ENCODE measurements at places on chromosomes 3 and 15.

DNA sequence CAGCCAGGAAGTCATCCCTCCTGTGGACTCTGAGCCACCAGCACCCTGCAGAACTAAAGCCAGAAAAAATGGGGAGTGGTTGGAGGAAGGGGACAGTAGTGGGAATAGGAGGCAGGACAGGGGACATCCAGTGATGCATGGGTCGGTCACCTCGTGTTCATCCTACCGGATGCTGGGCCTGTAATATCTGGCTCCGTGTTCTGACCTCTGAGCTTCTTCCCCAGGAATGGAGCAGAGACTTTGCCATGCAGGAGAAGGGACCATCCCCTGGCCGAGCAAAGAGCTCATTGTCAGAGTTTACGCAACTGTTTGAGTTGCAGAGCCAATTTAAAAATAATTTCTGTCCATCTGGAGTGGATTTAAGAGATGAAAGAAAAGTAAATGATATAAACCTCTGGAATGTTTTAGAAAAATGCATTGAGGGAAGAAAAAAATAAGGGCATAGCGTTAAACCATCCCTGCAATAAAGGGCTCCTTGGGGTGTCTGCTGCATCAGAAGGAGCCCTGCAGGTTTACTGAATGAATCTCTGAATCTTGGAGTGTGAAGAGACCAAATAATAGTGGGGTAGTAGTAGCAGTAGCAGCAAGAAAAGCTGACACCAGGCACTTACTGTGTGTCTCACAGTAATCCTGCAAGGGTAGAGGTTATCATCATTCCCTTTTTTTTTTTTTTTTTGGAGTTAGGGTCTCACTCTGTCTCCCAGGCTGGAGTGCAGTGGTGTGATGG is 70.9 kb downstream of the AAGAB start:
- DNase-seq, result no peak

- DNase-seq, result no peak
Observed at GRCh38 chr3:53657651-53658050, 163.2 kb downstream of the CACNA1D start.

DNA sequence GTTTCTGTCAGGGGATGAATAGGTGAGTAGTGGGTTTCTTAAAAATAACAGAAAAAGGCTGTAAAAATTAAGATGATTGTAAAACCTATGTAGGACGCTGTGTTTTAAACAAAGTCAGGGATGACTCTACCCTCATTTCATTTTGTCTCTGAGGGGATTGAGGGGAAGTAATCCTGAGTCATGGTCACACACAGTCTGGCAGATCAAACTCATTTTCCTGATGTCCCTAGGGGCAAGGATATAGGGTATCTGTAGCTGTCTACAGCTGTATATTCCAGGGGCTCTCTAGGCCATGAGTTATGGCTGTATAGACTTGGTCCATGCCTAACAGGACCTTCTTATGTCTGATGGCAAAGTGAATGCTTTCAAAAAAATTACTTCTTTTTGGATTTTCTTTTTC is 421.1 kb downstream of the PDCD6IP start:
- DNase-seq, result no peak

- no peak for DNase-seq
Observed at GRCh38 chr3:193977622-193978021, 158.3 kb upstream of the HES1 start.

DNA sequence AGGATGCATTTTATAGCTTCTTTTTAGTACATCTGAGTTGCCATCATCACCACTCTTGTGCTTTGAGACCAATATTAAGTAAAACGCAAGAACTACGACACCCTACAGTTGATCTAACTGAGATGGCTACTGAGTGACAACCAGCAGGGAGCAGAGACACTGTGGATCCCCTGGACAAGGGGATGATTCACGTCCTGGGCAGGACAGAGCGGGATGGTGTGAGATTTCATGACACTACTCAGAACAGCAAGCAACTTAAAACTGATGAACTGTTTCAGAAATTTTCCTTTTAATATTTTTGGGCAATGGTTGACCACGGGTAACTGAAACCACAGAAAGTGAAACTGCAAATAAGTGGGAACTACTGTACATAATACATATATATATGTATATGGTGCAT is 299.2 kb downstream of the ADAMTS17 start:
- no peak for DNase-seq

- no peak for DNase-seq
Observed at GRCh38 chr3:52130966-52131622, 23.1 kb downstream of the POC1A start.

DNA sequence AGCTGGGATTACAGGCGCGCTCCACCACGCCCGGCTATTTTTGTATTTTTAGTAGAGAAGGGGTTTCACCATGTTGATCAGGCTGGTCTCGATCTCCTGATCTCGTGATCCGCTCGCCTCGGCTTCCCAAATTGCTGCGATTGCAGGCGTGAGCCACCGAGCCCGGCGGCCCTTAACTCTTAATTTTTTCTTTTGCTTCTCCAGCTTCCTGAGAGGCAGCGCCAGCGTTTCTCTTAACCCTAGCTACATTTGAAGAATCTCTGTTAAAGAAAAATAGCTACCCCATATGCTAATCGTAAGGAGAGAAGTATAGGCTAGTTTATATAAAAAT is 465 bp upstream of the GK5 start:
- DNase-seq, result no peak

Data from activated CD8-positive, alpha-beta memory T cell treated with anti-CD3 and anti-CD28 coated beads for 1 hour (primary cell).